Stimulated activated CD8-positive, alpha-beta memory T cell treated with anti-CD3 and anti-CD28 coated beads, Interleukin-2, amount 100 ng/mL, for 1 hour (primary cell): ENCODE measurements at places on chromosomes 7 and 10.

DNA sequence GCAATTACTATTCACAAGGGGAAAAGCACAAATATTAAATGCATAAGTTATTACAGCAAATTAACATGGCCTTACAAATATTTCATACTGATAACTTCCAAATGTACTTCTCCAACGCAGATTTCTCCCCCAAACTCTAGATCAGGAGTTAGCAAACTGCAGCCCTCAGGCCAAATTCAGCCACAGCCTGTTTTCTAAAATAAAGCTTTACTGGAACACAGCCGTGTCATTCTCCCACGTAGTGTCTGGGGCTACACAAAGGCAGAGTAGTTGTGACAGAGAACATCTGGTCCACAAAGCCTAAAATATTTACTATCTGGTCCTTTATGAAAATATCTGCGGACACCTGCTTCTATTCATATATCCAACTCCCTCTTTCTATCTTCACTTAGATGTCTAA is 151.8 kb upstream of the AHR start:
- DNase-seq = no peak

- DNase-seq = no peak
Observed at GRCh38 chr10:17056781-17057428, 72.7 kb downstream of the CUBN start.

DNA sequence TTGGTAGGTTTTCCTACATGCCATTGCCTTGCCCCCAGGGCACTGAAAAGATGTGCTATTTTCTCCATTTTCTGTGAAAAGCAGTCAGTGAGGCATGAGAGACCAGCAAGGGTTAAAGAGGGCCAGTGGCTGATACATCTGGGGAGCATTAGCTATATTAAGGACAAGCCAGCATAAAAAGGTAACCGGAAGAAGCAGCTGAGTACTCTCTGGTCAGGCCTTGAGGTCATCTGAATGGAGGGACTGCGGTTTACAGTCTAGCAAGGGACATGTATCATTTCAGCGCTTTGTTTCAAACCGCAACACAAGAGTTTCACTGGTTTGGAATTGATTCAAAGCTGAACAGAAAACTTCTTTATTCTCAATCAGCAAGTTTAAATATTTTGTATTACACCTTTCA is 120.4 kb downstream of the EPDR1 start:
- no peak for DNase-seq

- no peak for DNase-seq
Observed at GRCh38 chr7:51680594-51681399, 364.2 kb upstream of the COBL start.

GRCh38 chr10:92530891-92531535 is 42.9 kb downstream of the IDE start:
- DNase-seq = no peak

DNA sequence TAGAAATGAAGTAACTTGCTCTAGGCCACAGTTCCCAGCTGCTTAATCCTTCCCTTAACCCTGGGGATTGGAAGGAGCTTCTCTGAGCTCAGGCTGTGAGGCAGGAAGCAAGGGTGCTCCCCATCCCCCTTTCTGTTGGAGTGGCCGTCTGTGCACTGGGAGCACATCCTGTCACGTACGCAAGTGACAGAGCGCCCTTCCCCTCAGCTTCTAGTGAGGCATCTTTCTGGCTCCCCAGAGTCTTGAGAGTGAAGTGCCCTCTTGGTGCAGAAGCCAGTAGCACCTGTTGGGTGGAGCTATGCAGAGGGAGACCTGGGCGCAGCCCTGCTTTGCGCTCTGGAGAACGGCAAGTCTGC is 47.8 kb downstream of the SHH start:
- no peak for DNase-seq

- no peak for DNase-seq
Observed at GRCh38 chr10:13773043-13773442, 186.3 kb downstream of the PRPF18 start.

GRCh38 chr10:75904499-75905283 is 473.3 kb downstream of the LRMDA start:
- no peak for DNase-seq

- DNase-seq = no peak
Observed at GRCh38 chr7:129210989-129211312, 13.9 kb upstream of the AHCYL2 start.

DNA sequence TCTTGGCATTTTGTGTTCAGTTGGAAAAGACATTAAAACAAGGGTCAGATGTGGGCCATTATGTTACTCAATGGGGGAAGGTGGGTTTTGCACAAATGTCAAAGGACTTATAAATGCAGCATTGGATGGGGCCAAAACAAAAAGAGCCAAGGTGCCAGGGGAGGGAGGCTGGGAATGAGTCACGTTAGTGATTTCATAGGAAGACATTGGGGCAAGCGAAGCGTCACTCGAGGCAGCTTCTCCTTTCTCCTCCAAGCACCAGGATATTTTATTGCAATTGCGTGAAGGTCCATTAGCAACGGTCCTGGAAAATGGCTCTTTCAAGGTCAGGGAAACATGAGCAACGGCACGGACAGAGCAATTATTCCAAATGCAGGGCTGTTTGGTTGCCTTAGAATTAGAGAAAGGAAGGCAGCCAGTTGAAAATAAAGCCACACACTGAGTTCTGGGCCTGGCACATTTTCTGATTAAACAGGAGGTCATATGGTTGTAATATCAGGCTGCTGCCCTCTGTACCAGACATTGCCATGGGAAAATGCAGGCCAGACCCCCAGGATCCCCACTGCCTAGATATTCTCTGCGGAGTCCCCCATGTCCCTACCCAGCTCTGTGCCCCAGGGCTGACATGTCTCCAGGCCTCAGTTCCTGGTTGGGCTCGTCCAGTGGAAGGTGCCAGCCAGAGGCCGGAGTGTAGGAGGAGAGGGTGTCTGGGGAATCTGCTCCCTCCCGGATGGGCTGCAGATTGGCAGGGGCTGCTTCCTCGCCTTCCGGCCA is 63.3 kb upstream of the NANOS1 start:
- no peak for DNase-seq
